NCI-H526 treated with DMSO at 0.1 percent for 48 hours (cell line): ENCODE measurements at places on chromosomes 3 and 15.

GRCh38 chr3:163132111-163132510 lies 1635.5 kb downstream of the OTOL1 start:
- DNase-seq: no peak

DNA sequence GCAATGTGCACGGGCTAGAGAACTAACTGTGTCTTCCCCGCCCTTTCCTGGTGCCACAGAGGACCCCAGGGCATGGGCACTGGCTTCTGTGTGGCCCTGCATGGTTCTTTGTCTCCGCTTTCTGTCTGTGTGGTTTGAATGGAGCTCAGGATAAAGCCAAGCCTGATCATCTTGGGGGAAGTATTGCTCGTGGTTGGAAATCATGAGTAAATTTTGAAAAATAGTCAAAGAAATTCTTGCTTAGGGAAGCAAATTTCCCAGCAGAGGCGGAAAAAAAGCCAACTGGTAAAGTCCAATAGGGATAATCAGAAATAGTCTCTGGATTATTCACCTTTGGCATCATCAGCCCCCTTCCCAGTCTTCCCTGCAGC lies 55.4 kb downstream of the MAGEF1 start:
- no peak for DNase-seq

DNA sequence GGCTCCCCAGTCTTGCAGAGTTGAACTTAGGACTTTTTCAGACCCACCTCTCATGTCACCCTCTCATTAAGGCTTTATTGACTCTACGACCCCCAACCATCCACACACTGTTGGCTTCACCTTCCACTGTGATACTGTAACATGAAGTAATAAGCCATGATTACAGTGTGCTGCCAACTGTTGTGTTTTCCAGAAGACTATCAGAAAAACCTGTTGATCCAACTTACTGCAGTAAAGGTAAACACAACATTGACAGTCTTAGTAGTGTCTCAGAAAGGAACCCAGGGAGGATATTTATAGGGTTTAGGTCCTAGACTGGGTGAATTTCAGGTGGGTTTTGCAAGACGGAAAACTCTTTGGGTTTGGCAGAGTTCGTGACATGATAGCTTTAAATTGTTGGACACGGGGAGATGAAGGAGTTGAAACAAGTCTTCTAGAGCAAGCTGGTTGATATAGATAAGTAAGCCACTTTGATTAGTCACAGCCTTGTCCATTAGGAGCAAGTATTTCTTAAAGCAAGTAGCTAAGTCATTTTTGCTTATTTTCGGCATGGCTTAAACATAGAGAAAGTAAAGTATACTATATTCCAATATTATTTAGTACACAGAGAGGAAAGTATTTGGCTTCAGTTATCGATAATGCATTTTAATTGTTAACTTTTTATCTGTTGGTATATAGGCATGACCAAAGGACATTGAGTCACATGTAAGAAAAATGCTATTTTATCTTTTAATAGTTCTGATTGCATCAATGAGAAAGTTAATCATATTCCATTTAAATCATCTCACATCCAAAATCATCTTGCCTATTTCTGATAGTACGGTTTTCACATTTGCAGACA lies 2.4 kb upstream of the COL6A5 start:
- no peak for DNase-seq

DNA sequence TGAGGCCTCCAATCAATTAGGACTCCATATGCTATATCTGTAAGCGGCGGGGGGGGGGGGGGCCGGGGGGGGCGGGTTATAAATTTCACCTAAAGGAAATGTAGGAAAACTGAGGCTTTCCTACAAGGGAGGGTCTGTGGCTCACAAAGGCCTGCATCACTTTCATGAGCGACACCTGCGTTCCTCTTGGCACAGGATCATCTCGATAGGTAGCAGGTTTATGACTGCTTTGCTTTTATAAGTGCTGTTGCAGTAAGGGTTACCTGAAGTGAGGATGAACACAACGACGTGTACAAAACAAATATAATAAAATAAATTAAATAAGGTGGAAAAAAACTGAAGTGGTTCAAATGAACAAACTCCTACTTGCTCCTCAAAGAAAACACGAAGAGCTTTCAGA lies 194.3 kb downstream of the FOXP1 start:
- DNase-seq: no peak

- no peak for DNase-seq
Measured at GRCh38 chr3:190182418-190183043, 61.8 kb upstream of the P3H2 start.

- DNase-seq: no peak
Measured at GRCh38 chr15:91338766-91339165, 238.7 kb downstream of the SV2B start.

DNA sequence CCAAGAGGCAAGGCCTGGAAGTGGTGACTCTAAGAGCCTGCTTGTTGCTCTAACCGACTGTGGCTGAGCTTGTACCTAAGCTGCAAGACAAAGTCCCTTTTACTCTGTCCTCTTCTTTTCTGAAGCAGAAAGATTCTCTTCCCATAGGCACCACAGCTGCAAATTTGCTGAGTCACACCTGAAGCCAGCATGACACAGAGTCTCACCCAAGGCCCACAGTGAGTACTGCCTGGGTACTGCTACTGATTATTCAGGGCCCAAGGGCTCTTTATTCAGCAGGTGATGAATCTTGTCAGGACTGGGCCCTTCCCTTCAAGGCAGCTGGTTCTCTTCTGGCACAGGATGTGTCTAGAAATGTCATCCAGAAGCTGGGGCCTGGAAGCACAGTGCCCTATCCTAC lies 18.9 kb upstream of the TIGIT start:
- no peak for DNase-seq

DNA sequence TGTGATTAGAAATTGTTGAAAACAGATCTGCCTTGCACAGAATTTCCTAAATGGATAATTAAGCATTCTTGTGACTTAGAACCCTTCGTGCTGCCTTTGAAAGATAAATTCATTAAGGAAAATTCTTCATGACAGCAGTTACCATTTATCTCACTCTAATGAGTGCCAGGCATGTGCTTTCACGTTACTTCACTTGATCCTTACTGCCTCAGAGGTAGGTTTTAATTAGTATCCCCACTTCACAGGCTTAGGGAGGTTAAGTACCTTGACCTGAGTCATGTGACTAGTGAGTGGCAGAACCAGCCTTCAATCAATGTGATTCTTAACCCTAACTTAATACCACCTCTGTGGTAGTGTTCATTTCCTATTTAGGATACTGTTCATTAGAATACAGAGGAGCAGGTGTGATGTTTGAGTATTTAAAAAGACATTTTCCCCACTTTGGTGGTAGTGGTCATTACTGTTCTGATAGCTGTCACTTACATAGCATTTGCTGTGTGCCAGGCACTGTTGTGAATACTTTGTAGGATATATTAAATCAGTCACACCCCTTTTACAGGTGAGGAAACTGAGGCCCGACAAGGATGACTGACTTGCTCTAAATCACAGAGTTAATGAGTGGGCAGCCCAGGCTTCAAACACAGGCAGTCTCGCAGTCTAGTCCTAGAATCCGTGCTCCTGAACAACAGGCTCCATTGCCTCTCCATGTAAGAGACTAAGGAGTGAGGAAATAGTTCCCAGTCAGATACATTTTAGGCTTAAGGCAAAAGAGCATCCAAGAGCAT lies 57.9 kb downstream of the RLBP1 start:
- no peak for DNase-seq

DNA sequence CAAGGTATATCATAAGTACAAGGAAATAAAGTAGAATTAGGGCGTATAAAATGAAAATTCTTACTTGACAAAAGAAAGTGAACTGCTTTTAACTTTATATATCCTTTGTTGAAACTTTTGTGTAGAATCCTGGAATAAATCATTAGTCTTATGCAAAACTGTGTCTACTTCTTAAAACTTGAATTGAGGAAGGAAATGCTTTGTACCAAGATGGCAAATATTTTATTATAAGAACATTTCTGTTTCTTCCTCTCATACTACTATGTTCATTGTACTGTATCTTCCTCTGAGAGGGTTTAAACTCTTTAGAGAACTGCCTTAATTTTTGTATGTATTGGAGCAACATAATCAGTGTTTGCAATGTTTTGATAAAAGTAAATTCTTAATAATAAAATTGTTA lies 42.0 kb downstream of the RASA2 start:
- DNase-seq: no peak

DNA sequence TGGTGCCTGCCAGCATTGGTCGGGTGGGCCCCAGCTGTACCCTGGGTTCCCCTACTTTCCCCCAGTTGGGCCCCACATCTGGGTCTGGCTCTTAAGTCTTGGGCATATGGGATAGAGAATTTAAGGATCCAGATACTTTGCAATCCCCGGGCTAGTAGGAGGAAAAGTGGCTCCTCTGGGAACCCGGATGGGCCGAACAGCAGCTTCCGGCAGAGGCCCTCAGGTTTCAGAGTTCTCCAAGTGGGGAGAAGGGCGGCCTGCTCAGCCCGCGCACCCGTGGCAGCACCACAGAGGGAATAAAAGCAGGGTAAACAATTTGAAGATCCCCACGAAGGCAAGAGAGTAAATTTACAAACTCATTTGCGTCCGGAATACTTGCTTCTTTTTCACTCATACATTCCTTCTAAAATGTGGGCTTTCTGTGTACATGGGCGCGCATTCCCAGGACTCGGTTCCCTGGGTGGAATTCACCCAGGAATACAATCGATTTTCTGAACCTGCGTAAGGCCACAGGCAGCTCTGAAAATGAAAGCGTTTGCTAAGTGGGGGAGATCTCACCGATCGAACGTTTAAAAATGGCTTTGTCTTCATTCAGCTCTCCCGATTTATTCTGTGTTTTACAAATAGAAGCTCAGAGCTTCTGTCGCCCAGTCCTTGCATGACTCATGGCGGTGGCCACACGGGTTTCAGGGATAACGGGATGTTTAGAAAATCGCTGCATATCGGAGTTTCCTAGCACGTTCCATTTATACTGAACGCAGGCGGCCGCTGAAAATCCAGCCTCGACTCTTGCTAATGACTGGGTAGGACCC lies 74.0 kb upstream of the POLG start:
- DNase-seq: no peak

- no peak for DNase-seq
Measured at GRCh38 chr3:13605555-13605954, 56.6 kb downstream of the FBLN2 start.

DNA sequence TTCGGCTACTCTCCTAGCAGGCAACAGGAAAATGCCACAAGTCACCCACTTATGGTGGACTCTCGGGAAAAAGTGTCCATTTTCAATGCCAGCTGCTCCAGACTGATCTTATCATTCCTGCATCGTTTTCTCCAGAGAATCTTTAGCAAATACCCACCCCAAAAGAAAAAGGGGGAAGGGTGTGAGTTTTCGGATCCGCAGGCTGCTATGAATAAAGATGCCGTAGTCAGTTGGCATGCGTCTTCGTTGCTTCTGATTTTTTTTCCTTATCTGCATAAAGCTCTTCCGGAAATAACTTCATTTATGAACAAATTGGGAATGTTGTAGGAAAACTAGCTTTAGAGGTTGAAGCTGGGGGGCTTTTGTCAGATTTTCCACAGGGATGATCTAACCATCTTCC lies 22.4 kb upstream of the VILL start:
- no peak for DNase-seq

DNA sequence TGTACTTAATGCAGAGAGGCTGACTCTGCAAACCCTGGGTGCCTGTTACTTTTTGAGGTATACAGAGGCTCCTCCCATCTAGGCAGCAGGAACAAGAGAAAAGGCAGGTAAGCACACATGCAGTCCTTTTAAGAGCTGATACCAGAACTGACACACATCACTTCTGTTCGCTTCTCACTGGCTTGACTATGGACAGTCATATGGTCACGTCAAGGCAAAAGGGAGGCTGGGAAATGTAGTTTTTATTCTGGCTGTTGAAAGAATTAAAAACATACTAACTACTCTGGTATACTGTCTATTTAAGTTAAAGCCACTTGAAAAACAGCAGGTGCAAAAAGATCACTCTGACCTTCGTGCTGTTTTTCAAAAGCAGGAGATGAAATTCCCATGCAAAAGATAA lies 218.3 kb downstream of the CTNNB1 start:
- no peak for DNase-seq
